Hematopoietic multipotent progenitor cell treated with erythropoietin and hydrocortisone succinate and interleukin-3 and kit ligand, for 8 days (in vitro differentiated cells): ENCODE measurements at places on chromosomes 5 and 9.

- DNase-seq: no peak
Measured at GRCh38 chr5:65946198-65946745, 19.9 kb downstream of the ERBIN start.

- no peak for DNase-seq
Measured at GRCh38 chr5:127111112-127111511, 37.8 kb upstream of the C5orf63 start.

GRCh38 chr5:170427672-170428236 lies 38.6 kb upstream of the KCNMB1 start:
- no peak for DNase-seq

DNA sequence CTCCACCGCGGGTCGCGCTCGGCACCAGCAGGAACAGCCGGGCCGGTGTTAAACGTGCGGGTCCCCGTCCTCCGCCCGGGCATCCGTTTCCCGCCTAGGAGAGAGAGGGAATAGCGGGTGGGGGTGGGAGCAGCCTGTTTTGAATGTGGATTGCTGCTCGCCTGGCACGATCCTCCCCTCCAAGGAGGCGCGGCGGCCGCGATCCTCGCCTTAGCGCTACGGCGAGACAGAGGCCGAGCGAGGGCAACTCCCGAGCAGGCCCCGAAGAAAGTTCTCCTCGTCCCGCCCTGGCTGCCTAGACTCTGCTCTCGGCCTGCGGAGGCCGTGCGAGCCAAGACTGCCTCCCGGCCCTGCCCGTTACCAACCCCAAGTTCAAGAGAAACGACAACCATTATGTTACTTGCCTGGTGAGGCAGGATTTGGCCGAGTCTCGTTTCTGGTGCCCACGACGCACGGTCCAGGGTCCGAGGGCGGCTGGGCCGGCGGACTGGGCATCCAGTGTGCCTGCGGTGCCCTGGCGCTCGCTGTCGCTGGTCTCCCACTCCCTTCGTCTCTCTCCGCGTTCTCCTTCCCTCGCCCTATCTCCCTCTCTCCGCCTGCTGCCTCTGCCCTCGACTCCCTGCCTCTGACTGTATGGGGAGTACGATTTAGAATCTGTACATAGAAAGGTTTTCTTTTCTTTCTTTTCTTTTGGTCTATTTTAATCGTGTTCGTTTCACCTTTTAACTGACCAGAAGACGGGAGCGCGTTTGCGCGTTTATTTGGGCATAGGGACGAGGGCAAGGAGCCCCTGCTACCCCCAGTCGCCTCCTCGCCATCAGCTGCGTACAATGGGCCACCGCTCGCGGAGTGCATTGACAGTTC lies 724 bp downstream of the NR2F1-AS1 start:
- no peak for DNase-seq

GRCh38 chr5:90888511-90889324 lies 330.1 kb downstream of the ADGRV1 start:
- peak; percentile 20 for DNase-seq

GRCh38 chr9:114614373-114614772 lies 3.3 kb downstream of the TMEM268 start:
- DNase-seq: no peak

GRCh38 chr9:136614967-136615623 lies 47.6 kb upstream of the EGFL7 start:
- DNase-seq: no peak

DNA sequence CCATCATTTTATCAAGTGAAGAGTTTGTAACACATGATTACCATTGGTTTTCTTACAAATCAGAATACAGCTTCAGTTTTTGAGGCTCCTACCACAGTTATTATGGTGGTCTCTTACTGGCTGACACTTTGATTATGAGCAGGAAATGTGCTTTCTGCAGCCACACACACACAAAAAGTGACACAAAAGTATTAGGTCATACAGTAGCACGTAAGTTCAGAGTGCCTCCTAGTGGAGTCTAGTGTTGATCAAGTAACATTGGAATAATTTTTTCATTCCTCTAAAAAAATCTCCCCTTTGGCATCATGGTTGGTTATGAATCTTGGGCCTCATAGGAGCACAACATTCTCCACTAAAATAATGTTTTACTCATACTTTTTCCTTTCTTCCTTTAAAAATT lies 37.6 kb downstream of the PAM start:
- peak; percentile 37 for DNase-seq

DNA sequence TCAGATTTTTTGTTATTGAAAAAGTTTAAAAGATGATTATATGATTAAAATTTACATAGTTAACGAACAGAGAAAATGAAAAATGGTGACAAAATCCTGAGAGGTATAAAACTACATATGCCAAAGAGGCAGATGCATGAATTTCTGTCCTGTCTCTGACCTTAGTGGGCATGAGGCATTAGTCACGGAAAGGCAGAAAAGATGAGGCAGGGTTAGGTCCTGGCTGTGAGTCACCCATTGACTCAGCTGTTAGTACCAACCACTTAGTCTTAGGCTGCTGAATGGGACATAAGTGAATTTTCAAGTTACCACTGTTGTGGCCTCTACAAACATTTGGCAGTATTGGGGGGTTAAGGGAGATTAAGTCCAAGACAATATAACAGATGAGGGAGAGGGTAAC lies 33.1 kb downstream of the RASA1 start:
- DNase-seq: peak; percentile 60

DNA sequence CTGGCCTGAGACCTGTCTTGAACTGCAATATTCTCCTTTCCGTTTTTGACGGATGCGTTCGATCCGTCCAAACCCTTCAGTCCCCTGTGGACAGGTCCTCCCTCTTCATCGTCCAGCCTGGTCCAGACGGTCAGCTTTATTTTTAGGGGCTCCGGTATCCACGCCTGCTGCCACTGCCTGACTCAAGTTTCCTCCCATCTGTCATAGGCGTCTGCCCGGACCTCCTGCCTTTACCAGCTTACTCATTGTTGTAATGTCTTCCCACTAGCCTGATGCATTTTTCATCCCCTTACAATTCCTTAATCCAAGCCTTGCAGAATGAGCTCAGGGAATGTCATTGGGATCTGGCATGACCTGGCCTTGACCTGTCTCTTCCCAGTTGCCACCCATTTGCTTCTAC lies 145.8 kb downstream of the TENT4A start:
- no peak for DNase-seq

DNA sequence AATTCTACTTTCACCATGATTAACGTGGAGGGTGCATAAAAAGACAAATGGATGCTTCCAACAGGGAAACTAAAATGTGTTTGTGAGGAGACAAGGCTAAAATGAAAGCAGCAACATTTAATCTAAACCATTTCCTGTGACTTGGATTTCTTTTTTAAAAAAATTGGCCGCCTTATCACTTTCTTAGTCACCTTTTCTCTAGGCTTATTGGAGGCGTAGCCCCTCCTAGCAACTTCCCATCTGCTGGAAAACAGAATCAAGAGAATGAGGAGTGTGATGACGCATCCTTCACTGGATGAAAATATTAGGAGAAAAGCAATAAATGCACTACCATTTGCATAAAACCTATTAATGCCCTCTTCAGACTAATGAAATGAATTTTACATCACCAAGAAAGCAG lies 791 bp upstream of the GPR150 start:
- DNase-seq: no peak

DNA sequence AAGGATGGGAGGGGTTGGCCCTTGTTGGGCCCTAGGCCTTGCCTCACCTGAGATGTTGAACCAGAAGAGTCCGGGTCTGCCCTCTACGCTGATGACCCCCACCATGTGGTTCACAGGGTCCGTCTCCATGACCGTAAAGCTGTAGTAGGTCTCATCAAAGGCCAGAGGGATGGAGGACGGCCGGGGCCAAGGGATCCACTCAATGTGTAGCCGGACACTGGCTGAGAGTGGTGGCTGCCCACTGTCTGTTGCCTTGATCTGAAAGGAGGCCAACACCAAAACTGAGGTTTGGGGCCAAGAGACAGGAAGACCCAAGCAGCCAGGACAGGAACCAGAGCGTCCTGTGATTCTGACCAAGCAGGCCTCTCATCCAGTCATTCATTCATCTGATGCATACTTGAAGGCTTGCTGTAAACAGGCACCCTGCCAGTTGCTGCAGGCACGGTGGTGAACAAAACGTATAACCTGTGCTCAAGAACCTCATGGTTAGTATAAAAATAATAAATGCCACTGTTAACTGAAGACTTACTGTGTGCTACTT lies 37.9 kb downstream of the FAT2 start:
- no peak for DNase-seq

DNA sequence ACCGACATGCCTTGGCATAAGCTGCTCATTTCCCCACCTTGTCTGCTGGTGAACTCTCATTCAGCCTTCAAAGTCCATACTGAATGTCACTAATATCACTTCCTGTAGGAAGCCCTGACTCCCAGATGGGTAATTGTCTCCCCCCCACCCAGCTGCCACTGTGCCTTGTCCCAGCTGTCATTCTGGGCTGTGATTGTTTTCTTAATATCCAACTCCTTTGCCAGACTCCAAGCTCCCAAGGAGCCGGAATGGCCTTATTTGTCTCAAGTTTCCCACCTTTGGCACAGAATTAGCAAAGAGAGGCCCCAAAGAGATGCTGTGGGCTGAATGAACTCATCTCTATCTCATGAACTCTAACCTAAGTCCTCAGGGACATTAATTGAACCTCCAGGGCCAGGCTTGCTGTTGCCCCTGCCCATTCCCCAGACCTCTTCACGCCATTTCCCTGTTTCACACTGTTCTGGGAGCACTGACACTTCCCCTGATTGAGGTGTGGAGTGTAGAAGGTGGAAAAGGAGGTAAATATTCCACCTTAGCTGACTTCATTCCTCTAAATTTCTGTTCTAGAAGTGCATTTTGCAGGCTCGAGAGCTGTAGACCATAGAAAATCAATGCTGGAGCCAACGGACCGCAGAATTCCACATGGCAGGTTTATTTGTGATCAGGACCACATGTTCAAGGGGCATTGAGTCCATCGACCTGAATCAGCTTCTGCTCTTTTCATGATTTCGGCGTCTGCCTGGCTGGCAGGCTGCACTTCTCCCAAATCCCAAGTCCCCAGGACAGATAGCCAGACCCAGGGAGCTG lies 4.9 kb upstream of the SH3PXD2B start:
- DNase-seq: no peak

DNA sequence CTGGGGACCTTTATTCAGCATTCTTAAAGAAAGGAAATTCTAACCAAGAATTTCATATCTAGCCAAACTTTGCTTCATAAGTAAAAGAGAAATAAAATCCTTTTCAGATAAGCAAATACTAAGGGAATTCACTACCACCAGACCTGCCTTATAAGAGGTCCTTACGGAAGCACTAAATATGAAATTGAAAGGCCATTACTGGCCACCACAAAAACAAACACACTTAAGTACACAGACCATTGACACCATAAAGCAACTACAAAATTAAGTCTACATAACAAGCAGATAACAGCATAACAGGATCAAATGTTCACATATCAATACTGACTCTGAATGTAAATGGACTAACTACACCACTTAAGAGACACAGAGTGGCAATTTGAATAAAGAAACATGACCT lies 361.4 kb upstream of the POU5F2 start:
- DNase-seq: no peak

DNA sequence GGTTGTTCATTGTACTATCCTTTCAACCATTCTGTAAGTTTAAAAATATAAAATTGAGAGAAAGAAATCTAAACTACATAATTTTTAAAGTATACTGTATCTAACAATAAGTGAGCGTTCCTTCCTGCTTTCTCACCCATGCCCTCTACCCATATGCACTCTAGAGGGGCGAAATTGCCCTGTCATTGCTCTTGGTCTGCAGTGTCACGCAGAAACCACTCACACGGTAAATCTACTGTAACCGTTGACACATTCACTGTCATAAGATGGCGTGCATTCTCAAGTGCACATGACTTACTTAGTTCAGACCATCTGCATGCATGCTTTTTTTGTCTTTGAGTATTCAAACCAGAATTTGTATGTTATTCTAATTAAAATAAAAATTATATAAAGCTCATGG lies 55.7 kb upstream of the NIPBL start:
- peak; percentile 71 for DNase-seq

DNA sequence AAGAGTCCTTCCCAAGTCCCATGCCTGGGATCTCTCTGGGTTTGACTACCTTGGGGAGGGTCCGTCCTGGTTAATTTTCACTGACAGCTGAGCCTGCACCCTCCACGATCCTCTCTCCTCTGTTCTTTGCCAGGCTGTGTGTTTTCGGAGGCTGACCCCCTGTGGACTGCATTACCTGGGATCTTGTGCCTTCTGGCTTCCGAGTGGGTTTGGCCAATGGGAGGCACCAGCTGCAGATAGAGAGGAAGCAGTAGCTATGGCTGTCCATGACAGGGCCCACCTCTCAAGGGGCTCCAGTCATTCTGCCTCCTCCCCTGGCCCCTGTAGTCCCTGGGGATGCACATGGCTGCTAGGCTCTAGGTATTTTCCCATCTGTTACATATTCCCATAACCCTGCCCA lies 285.0 kb downstream of the DMRT2 start:
- DNase-seq: no peak

- DNase-seq: no peak
Measured at GRCh38 chr5:143653766-143654282, 158.1 kb upstream of the HMHB1 start.

DNA sequence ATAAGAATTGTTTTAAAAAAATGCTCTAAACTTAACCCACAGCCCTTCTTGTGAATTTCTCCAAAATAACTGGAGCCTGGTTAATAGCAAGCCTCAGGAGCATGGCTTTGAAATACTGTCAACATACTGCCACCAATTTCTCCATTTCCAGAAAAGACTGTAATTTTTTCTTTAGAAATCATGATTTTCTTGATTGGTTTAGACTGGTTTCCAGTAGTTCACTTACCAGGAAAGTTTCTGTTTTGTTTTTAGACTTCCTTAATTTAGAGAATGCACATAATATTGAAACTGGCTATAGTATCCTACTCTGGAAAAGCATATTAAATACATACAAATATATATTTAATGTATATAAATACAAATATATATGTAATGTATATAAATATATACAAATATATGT lies 4.5 kb upstream of the CD274 start:
- DNase-seq: no peak

DNA sequence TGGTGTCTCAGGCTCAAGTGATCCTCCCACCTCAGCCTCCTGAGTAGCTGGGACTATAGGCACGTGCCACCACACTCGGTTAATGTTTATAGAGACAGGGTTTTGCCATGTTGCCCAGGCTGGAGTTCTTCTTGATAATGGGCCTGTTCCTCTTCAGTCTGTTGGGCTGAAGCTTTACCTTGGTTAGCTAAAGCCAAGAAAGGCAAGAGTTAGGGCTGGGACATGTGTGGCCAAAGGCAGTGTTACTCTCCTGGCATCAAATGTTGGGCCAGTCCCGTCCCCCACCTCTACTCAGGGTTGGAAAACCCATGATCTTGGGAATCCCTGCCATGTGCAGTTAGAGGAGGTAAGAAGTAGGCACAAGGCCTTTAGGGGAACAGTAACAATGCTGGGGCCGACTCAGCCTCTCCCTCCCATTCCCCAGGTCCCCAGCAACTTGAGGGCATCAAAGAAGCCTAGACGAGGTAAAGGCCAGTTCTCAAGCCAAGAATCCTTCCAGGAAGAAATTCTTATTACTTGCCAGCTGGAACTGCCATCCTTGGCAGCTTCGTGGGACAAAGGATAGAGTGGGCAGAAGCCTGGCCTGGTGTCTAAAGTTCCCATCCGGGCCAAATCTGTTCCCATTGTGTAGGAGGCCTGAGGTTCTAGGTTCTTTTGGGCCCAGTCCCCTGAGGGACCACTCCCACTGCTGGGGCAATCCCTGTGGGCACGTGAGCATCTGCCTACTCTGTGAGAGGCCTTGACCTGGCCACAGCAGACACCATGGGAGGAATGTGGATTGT lies 4.5 kb downstream of the EGR1 start:
- no peak for DNase-seq

GRCh38 chr5:115320006-115320405 lies 23.6 kb upstream of the CCDC112 start:
- DNase-seq: no peak

GRCh38 chr9:129934041-129934591 lies 98.9 kb downstream of the USP20 start:
- DNase-seq: no peak

- DNase-seq: no peak
Measured at GRCh38 chr5:21581508-21581907, 1271.6 kb downstream of the CDH12 start.
